ENCODE measurements at places on chromosomes 12 and 14.

GRCh38 chr14:87975636-87976035 is 17.3 kb downstream of the GALC start:
- no peak for DNase-seq

- peak; percentile 42 for DNase-seq
Measured at GRCh38 chr12:49357103-49357678, 10.1 kb upstream of the SPATS2 start.

DNA sequence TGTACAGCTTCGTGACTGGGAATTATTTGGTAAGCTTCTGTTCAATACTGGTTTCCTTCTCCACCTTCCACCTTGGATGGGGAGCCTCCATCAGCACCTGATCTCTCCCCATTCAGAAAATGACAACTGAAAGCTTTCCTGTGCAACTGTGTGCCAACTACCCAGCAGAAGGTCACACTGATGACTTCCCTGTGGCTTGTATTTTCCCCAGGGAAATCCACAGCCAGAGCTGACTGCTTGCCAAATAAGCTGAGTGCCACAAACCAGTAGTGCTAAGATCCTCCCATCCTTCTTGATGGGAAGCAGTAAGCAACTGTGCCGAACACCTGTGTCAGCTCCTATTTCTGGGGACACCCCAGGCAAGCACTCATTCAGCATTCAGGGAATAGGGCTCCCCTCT is 257.2 kb upstream of the SOX5 start:
- no peak for DNase-seq

- peak; percentile 53 for DNase-seq
Measured at GRCh38 chr12:104877103-104877705, 80.9 kb downstream of the SLC41A2 start.

- peak; percentile 5 for DNase-seq
Measured at GRCh38 chr12:22627371-22627770, 2.4 kb downstream of the ETNK1 start.

Measured in erythroblast (primary cell).